Right hindlimb (tissue), 1 donor: ENCODE measurements at places on chromosomes 12 and 14.

GRCh38 chr14:77303417-77304156 lies 17.1 kb downstream of the POMT2 start:
- DNase-seq, result no peak

DNA sequence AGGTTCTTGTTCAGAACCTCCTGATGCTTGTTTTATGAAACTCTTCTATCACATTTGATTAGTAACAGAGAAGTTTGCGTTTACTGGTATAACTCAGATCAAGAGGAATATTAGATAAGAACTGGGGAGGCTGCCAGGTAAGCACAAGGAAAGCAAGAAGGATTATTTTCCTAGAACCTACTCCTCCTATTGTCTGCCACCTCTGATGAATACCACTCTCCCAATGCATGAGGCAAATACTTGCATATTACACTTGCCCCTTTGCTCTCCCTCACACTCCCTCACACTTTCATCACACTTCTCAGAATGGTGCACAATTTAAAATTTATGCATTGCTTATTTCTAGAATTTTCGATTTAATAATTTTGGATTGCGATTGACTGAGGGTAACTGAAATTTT lies 43.6 kb downstream of the LIN7A start:
- DNase-seq, result no peak

DNA sequence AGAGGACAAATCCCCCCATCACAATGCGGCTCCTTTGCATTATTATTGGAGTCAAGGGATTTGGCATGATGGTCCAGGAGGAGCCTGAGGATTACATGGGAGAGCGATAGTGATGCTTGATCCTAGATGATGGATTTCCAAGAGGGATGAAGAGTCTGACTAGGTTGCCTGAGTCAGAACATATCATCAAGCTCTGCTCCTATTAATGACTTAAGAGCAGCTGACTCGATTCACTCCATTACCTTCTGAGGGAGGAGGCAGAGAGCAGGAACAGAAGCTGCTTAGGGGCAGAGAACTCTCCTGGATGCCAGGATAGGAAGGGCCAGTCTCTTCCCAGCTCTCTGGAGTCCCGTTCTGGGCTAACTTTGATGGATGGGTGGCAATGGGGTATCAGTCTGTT lies 54.0 kb upstream of the CISTR start:
- DNase-seq, result no peak

- no peak for DNase-seq
Observed at GRCh38 chr14:87935886-87936285, 57.1 kb downstream of the GALC start.

- no peak for DNase-seq
Observed at GRCh38 chr12:99767809-99768208, 120.3 kb downstream of the GARIN6 start.

DNA sequence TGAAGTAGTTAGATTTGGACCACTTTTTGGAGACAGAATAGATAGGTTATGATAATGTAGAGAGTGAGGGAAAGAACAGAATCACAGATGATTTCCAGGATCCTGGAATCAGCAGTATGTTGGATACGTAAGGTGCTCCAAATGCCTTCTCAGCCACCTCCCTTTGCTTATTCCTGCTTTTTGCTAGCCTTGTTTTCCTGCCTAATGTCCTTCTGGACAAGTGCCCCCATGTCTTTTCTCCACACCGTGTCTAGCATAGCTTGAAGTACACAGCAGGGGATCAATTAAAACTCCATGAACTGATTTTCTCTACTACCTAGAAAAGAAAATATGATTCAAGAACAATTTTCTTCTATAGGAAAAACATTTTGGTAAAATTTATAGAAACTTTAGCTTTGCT lies 144.0 kb downstream of the SYT1 start:
- DNase-seq, result no peak

- no peak for DNase-seq
Observed at GRCh38 chr12:11651381-11651780, 1.9 kb downstream of the ETV6 start.

- no peak for DNase-seq
Observed at GRCh38 chr12:1810201-1810930, 10.0 kb upstream of the LRTM2 start.

GRCh38 chr12:115155665-115156645 lies 472.0 kb upstream of the TBX3 start:
- DNase-seq, result no peak

GRCh38 chr12:19833775-19834501 lies 394.6 kb downstream of the AEBP2 start:
- no peak for DNase-seq

DNA sequence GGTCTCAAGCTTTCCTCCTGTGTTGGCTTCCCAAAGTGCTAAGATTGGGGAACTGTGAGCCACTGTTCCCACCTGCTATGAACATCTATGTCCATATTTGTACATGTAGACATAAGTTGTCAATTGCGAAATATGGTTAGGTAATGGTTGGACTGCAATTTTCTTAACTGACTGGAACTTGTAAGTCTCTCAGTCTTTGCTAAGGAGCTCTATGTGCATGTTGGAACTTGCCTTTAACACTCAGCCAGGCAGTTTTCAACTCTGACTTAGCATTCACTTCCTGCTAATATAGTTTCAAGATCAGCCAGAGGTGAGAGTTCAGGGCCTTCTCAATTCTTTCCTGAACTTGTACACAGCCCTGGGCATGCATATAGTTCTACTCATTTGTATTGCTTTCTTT lies 44.5 kb upstream of the EEA1 start:
- no peak for DNase-seq

GRCh38 chr12:112362310-112362709 lies 19.9 kb downstream of the HECTD4 start:
- no peak for DNase-seq

DNA sequence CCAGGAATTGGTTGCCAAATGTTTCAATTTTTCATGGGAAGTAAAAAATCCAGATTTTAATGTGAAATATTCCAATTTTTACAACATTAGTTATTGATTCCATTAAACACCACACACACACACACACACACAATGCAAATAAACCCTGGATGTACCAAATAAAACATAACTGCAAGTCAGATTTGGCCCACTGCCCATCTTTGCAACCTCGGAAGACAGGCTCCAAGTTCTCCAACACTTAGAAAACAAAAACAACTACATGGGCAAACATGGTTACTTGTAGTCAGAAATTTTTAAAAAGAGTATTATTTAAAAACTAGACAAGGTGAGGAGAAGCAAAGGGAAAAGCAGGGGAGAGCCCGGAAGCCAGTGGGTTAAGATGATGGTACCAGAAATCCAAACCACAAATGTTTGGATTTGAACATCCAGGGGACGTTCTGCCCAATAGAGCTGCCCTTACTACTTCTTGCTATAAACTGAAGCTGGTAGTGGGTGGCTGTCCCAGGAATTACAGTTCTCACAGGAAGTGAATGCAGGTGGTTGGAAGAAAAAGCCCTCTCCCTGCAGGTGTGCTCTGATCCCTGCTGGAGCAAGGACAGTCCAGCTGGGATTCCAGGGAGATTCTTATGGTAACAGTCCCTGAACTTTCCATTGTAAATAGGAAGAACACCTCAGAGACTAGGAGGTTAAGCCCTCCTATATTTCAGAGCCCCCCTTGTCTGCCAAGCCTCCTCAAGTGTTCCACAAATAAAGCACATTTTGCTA lies 111.7 kb downstream of the SLC25A21 start:
- no peak for DNase-seq

- DNase-seq, result no peak
Observed at GRCh38 chr14:86838363-86838762, 1154.6 kb downstream of the GALC start.

DNA sequence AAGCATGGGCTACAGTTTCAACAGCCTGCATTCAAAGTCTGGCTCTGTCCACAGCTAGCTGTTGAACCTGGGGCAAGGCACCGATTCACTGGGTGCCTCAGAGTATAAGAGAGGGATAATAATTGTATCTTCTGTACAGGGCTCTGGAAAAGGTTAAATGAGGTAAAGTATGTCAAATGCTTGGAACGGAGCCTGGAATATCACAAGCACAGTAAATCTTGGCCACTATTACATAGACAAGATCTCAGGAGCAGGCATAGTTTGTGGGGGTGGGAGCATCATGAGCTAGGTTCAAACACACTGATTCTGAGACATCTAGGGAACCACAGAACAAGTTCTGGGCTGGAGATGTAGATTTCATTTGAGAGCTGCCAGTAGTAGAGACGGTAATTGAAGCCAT lies 203.7 kb upstream of the NUDT4 start:
- no peak for DNase-seq

- no peak for DNase-seq
Observed at GRCh38 chr12:89529738-89530137, 3.9 kb upstream of the POC1B start.

- DNase-seq, result no peak
Observed at GRCh38 chr14:75793806-75794205, 132.8 kb downstream of the TTLL5 start.

DNA sequence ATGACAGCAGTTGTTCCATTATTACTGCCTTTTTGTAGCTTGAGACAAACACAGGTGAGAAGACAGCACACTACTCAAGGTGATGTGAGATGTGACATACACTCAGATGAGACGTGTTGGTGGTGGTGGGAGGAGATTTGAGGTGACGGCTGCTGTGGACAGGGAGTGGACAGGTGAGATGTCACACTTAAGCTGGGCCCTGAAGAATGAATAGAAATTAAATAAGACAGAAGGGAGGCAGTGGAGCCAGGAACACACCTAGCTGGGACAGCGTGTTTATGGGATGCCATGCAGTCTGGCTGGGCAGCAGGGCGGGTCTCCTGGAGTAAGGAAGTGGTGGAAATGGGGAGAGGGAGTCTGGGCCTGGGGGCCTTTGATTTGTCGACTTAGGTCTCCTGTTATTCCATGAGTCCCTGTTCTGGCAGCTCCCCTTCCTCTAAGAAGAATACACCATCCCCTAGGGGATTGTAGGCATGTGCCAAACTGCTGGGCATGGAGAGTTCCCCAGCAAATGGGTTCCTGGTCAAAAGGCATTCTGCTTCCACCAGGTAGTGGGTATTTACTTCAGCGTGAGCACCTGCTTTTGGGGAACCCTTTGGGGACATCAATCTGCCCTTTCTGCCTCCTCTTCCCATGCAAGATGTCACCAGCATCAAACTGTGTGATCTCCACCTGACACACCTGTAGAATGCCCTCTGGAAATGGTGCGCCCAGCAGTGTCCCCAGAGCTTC lies 71.2 kb upstream of the ESRRB start:
- no peak for DNase-seq

DNA sequence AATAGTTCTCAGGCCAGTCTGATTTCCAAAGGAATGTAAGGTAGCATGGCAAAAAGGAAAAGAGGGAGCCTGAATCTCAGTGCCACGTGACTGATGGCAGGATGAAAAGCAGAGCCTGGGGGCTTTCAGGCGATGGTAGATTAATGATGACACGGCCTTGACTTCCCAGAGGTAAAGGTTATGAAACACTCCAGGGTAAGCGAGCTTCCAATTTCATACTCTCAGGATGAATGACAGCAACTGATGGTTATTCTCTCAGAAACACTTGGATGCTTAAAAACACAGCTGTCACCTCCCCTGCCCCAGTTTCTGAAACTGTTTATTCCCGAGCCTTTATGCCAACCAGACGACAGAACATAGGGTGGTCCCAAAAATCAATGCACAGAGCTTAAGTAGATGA lies 28.8 kb downstream of the GDF11 start:
- DNase-seq, result no peak

- peak; percentile 58 for DNase-seq
Observed at GRCh38 chr14:74425525-74426201, 347 bp downstream of the SYNDIG1L start.

- no peak for DNase-seq
Observed at GRCh38 chr12:93191956-93192355, 185.8 kb upstream of the NUDT4 start.

GRCh38 chr12:91722072-91722471 lies 423.6 kb downstream of the BTG1 start:
- DNase-seq, result no peak

DNA sequence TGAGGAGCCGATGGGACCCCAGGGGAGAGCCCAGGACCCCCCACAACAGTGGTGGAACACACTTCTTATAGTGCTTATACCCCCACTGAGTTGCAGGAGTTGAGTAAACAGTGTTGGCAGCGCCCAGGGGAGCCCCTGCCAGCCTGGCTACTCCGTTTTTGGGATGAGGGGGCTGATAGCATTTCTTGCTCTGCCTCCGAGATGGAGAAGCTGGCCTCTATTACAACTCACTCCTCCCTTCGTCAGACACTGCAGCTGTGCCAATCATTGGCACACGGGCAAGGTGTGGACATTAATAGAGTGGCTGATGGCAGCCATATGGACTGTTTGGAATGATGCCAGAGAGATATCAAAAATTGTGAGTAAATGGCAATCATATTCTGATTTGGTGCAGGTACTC lies 94.9 kb upstream of the TMPO start:
- no peak for DNase-seq

GRCh38 chr14:88825078-88825458 lies 617 bp downstream of the TTC8 start:
- DNase-seq, result no peak

DNA sequence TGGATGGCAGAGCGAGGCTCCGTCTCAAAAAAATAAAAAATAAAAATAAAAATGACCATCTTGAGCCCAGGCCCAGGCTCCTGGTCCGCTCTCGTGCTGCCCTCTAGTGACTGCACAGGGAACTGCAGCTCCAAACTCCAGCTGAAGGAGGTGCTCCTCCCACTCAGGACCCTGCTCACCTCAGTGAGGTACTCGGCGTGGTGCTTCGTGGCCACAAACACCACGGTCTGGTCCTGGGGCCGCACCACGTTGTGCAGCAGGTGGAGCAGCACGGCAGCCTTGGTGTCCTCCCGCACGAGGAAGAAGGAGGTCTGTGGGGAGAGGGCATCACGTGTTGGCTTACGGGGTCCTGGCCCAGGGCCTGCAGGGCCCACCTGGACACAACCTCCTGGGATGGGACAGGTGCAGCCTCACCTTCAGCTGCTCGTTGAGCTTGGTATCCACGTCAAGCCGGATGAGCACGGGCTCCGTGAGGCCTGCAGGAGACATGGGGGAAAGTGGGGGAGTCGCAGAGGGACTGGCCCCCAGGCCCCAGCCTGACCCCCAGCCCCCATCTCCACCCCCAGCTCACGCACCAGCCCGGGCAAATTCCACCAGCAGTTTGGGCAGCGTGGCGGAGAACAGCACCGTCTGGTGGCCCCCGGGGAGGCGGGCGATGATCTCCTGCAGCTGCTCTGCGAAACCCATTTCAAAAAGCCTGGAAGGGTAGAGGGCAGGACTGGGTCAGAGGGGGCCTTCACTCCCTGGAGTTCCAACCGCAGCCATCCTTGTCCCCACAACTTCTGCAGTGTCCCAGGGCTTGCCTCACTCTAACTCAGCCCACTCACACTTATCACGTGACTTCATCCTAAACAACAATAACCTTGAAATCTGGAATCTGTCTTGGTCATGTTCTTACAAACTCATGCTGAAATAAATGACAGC lies 10.6 kb downstream of the DDX54 start:
- DNase-seq, result peak; percentile 77

GRCh38 chr12:25115677-25116076 lies 79.3 kb downstream of the DNAI7 start:
- no peak for DNase-seq
